ENCODE measurements at places on chromosomes 16 and 17. TPM values are rescaled to one million over a fixed set of nuclear protein-coding genes. Genes with fewer than 3 reads are reported as not detected.

CHST6 gene
- 0.27 TPM for total RNA-seq

CA7 gene
- not detected for total RNA-seq

GCGR gene
- total RNA-seq: not detected

YWHAE gene
- 1,755 TPM for total RNA-seq

TSNAXIP1 gene
- 1.8 TPM for total RNA-seq

APOH gene
- total RNA-seq: not detected

PPM1E gene
- total RNA-seq: 0.41 TPM

GOSR2 gene
- total RNA-seq: 49.3 TPM

MIEN1 gene
- 33.1 TPM for total RNA-seq

CD300LF gene
- total RNA-seq: not detected

ZNF652 gene
- 27.7 TPM for total RNA-seq
